ENCODE measurements at places on chromosomes 11 and 22.

GRCh38 chr11:12171921-12172320 is 61.5 kb downstream of the MICAL2 start:
- DNase-seq: no peak

DNA sequence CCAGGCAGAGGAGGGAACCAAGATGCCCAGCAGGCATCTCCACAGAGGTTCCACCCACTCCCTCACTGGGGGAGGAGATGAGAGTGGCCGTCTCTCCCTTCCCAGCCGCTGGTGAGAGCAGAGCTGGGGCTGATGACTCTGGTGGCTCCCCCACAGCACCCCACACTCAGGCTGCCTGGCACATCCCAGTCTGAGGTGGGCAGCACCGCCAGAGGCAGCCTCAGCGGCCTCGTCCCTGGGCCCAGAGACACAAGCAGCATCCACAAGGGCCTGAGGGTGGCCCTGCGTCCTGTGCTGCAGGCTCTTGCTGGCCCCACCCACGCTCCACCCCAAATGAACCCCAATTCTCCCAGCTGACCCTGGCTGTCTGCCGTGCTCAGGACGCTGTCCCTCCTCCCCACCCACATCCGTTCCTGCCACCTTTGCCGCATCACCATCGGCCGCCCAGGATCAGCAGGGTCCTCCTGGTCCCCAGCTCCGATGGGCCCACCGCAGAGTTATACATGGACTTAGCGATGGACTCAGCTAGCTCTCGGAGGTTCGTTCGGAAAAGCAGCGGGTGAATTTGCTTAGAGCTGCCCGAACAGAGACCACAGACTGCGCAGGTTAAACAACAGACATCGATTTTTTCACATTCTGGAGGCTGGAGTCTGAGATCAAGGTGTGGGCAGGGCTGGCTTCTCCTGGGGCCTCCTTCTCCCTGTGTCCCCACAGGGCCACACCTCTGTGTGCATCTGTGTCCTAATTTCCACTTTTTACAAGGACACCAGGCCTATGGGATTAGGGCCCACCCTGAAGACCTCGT is 20.2 kb upstream of the CTSD start:
- DNase-seq: no peak

GRCh38 chr11:121478895-121479697 is 26.3 kb upstream of the SORL1-AS1 start:
- DNase-seq: no peak

GRCh38 chr11:84543367-84544159 is 1083.6 kb downstream of the DLG2 start:
- DNase-seq: no peak

DNA sequence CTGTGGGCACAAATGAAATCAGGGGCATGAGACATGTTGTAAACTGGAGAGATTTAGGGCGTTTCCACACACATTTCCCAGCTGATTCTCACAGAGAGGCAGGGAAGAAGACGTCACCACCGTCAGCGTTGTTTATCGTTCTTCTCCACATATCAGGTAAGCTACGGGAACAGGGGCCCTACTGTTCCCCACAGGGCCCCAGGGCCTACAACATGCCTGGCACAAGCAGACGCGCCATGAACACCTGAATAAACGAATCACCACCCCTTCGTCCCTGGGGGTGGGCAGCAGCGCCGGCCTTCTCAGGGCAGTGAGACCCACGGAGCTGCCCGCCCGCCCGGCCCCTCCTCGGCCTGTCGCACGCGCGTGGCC is 342 bp downstream of the EFCAB6 start:
- DNase-seq: no peak

Measured in activated T-helper 1 cell treated with Interleukin-2 at 50 U/mL for 16 hours (primary cell).